ENCODE measurements at places on chromosomes 5 and 9. TPM values are rescaled to one million over a fixed set of nuclear protein-coding genes. Genes with fewer than 3 reads are reported as not detected.

DNA sequence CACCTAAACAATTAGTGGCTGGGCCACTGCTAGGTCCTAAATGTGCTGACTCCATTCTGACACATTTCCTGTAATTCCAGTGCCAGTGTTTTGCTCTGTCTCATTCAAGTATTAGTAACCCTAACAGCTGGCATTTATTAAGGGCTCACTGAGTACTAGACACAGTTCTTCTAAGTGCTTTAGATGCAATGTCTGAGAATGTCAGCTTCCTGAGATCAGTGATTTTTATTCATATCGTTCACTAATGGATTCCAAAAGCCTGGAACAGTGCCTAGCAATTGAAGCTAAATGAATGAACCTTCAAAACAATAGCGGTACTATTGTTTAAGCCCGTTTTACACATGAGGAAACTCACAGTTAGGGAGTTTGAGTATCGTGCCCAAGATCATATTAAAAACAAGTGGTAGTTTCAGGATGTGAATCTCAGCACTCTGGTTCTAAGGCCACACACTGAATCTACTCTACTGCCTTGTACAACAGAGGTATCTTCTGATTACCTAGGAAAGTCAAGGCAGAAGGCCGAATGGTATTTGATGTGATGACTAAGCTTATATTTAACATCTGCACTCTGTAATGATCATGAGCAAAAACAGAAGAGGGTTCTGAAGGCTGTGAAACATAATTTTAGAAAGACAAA is 304.0 kb downstream of the PJA2 start:
- DNase-seq: peak; percentile 41

The TCF7 gene
- 2.1 TPM for polyA plus RNA-seq

- no peak for DNase-seq
Observed at GRCh38 chr9:4573634-4574389, 83.5 kb downstream of the SLC1A1 start.

DNA sequence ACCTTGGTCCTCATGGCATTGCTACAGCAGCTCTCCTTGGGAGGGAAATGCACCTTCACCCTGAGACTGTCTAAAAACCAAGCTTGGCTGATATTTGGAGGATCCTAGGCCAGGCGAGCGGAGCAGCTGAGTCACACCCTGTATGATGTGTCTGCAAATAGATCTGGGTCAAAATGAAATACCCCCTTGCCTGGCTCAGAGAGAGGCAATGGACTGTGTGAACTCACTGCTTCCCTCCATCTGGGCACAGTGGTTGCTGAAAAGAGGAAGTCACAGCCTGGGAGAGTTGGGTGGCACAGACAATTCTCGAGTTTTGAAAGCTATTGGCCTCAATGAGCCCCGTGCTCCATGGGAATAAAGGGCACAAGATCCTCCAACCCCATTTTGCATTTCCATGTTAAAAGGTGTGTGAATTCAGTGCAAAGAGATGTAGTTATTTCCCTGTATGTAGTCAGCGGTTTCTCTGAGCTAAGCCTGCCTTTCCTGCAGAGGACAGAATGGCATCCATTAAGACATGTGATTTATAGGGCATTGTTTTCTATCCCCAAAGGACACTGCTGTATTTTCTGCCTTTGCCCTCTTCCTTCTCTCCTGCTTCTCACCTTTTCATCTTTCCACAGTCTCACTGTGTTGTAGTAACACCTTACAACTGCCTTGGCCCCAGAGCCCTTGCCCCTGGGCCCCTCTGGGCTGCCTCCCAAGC is 177.2 kb downstream of the GADD45G start:
- DNase-seq: no peak

The SET gene
- polyA plus RNA-seq: 259 TPM

GRCh38 chr5:132754947-132755346 is 7.7 kb downstream of the CCNI2 start:
- peak; percentile 10 for DNase-seq

- DNase-seq: peak; percentile 21
Observed at GRCh38 chr9:116337015-116337414, 183.4 kb downstream of the PAPPA start.

- no peak for DNase-seq
Observed at GRCh38 chr5:160685695-160686094, 166.3 kb downstream of the ATP10B start.

The SYNPO gene
- 10.1 TPM for polyA plus RNA-seq

DNA sequence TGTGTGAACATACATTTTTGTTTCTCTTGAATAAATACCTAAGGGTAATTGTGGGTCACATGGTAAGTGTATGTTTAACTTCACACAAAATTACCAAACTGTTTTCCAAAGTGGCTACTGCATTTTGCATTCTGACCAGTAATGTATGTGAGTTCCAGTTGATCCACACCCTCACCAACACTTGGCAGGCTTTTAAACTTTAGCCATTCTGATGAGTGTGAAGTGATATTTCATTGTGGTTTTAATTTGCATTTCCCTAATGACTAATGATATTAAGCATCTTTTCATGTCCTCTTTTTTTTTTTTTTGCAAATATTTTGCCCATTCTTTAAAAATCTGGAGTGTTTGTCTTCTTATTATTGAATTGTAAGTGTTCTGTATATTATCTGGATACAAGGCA is 53.5 kb upstream of the MAST4 start:
- DNase-seq: no peak

The FOXD4L5 gene
- polyA plus RNA-seq: not detected

The ADAMTS2 gene
- 25.8 TPM for polyA plus RNA-seq

- no peak for DNase-seq
Observed at GRCh38 chr5:127061956-127062355, 11.3 kb downstream of the C5orf63 start.

DNA sequence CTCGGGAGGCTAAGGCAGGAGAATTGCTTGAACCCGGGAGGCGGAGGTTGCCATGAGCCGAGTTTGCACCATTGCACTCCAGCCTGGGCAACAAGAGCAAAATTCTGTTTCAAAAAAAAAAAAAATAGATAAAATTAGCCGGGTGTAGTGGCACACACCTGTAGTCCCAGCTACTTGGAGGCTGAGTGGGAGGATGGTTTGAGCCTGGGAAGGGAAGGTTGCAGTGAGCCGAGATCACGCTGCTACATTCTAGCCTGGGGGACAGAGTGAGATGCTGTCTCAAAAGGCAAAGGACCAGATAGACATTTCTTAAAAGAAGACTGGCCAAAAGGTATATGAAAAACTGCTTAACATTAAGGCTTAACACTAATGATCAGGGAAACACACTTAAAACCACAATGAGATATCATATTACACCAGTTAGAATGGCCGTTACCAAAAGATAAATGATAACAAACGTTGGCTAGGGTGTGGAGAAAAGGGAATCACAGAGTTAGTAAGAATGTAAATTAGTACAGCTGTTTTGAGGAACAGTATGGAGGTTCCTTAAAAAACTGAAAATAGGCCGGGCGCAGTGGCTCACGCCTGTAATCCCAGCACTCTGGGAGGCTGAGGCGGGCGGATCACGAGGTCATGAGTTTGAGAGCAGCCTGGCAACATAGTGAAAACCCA is 10.1 kb upstream of the MARVELD2 start:
- DNase-seq: no peak

DNA sequence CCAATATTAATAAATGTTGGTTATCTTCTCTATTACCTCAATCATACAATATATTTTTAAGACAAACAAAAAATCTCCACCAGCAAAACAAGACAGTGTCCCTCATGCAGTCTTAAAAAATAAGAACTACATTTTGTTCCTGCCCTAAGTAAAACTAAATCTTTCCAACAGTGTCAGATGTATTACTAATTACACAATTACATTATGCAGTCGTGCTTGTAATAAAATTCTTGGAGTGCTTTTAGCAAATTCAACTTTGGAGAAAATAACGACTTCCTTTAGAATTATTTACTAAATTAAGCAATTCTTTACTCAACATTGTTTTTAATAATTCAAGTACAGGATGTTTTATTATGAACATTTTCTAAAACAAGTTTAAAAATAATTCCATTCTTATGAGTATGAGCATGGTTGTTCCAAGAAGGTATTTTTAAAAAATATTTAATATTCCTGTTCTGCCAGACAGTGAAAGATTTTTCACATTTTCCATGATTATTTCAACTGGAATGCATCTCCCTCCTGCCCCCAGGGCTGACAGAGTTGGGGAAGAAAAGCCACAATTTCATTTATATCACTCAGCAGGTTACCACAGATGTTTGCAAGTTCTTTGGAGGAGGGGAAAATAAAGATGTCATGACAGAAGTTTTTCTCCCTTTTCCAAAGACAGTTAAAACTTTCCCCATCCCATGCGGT is 137.9 kb downstream of the FAM114A2 start:
- DNase-seq: peak; percentile 18

The TSTD2 gene
- 17.3 TPM for polyA plus RNA-seq

The ZNF454 gene
- 0.78 TPM for polyA plus RNA-seq

Data from AG04450 (cell line).